H1 (cell line): ENCODE measurements at places on chromosomes 1 and 21.

- no peaks in the 10 kb centered on the region for H3K4me1 ChIP-seq
- no peak overlapping the region for H3K4me3 ChIP-seq
- no peak for DNase-seq
Observed at GRCh38 chr1:58727364-58727763, 27.5 kb upstream of the MYSM1 start.

- no peak for DNase-seq
- H3K27ac ChIP-seq: no peak overlapping the region
- no peak overlapping the region for H3K4me3 ChIP-seq
- peaks cover 24% of the 10 kb centered on the region for H3K36me3 ChIP-seq
- H3K4me1 ChIP-seq: peaks cover 6% of the 10 kb centered on the region
- no peaks in the 10 kb centered on the region for H3K27me3 ChIP-seq
Observed at GRCh38 chr1:53323316-53323715, 4.6 kb downstream of the LRP8 start.

GRCh38 chr1:205407970-205408369 lies 13.9 kb downstream of the LEMD1 start:
- DNase-seq: no peak
- no peak overlapping the region for H3K4me3 ChIP-seq
- H3K27ac ChIP-seq: no peak overlapping the region
- no peaks in the 10 kb centered on the region for H3K36me3 ChIP-seq
- H3K4me1 ChIP-seq: no peaks in the 10 kb centered on the region

- H3K4me3 ChIP-seq: no peak overlapping the region
- peaks cover 8% of the 10 kb centered on the region for H3K4me1 ChIP-seq
- no peak for DNase-seq
- H3K27me3 ChIP-seq: no peaks in the 10 kb centered on the region
Observed at GRCh38 chr1:84253891-84254290, 47.6 kb upstream of the SAMD13 start.

DNA sequence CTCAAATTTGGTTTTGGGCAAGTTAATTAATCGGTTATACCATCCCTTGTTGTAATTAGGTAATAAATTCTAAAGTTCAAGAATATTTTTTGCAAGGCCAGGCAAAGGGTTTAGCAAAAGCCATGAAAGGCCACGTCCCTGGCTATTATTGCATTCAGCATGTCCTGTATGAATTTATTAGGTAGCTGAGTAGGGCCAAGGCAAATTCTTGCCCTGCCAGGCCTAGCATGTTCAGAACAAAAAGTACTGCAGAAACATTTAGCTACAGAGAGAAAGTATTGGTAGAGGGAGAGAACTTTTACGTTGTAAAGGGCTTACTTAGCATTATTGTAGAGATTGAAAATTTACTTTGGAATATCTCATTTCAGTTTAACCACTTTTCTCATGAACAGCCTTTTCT lies 94.4 kb downstream of the PATJ start:
- no peaks in the 10 kb centered on the region for H3K4me1 ChIP-seq
- H3K27ac ChIP-seq: no peak overlapping the region
- H3K4me3 ChIP-seq: no peak overlapping the region
- no peak for DNase-seq

DNA sequence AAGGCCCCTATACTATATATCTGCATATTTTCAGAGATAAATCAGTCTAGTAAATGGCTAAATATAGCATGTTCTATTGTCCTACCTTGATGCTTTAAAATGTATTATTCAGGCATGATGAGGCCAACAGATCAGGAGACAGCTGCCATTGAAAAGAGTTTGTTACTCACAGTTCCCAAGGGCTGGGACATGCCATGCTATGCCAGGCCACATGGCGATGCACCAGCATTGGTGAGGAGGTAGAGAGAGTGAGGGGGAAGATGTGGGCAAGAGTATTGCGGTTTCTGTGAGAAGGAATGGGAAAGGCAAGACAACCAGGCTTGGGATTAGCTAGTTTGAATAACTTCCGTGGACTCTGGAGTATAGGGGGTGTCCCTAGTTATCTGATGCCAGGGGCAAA lies 316.5 kb downstream of the DISC1 start:
- no peak overlapping the region for H3K27ac ChIP-seq
- no peak overlapping the region for H3K4me3 ChIP-seq
- DNase-seq: no peak
- no peaks in the 10 kb centered on the region for H3K4me1 ChIP-seq
- no peaks in the 10 kb centered on the region for H3K36me3 ChIP-seq

GRCh38 chr1:203835476-203835875 lies 25.9 kb upstream of the SNRPE start:
- peaks cover 59% of the 10 kb centered on the region for H3K36me3 ChIP-seq
- H3K4me1 ChIP-seq: no peaks in the 10 kb centered on the region
- no peaks in the 10 kb centered on the region for H3K27me3 ChIP-seq
- H3K27ac ChIP-seq: no peak overlapping the region
- no peak for DNase-seq

DNA sequence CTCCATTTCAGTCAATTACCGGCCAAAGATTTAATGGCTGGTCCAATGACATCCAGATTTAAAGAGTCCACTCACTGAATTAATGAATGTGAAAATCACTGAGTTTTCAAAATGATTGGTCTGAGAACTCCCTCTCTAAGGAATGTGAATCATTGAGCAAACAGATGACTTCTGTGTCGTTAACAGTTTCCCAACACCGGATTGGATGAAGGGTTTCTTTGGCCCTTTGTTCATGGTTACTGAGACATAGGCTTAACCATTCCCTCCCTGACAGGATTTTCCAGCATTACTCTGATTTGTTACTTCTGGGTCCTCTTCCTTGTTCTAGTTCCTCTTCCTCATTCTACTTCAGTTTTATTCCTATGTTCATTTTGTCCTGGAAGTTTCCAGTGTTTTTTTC lies 1.5 kb upstream of the CLDN17 start:
- no peaks in the 10 kb centered on the region for H3K27me3 ChIP-seq
- DNase-seq: no peak

GRCh38 chr21:21606041-21606440 lies 607.8 kb downstream of the NCAM2 start:
- no peak overlapping the region for H3K27ac ChIP-seq
- no peaks in the 10 kb centered on the region for H3K27me3 ChIP-seq
- no peak for DNase-seq
- H3K4me3 ChIP-seq: no peak overlapping the region
- no peaks in the 10 kb centered on the region for H3K36me3 ChIP-seq
- no peaks in the 10 kb centered on the region for H3K4me1 ChIP-seq

DNA sequence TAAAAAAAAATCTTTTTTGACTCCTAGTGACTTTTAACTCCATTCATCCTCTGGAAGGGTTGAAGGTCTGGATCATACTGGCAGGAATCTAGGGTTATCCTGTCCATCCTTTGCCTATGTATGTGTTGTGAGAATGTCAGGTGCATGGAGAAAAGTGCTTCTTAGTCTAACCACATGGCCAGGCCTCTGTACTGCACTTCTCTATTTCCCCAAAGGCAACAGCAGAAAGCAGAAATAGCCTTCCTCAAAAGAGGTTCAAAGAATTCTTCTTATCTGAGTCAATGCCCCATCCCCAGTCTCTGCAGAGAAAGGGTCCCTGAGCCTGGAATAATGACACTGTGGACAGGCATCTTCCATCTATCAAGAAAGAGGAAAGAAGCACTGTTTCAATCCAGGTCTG lies 85.7 kb upstream of the CD34 start:
- H3K27me3 ChIP-seq: no peaks in the 10 kb centered on the region
- no peak for DNase-seq
- H3K27ac ChIP-seq: no peak overlapping the region

GRCh38 chr1:68225781-68226180 lies 6.5 kb downstream of the WLS start:
- H3K4me3 ChIP-seq: no peak overlapping the region
- H3K4me1 ChIP-seq: peaks cover 2% of the 10 kb centered on the region; the same call in 1 of the 2 replicates
- no peak overlapping the region for H3K27ac ChIP-seq
- DNase-seq: no peak
- no peaks in the 10 kb centered on the region for H3K36me3 ChIP-seq

GRCh38 chr1:242228991-242229390 lies 230.1 kb upstream of the MAP1LC3C start:
- H3K4me3 ChIP-seq: no peak overlapping the region
- no peak for DNase-seq
- peaks cover 2% of the 10 kb centered on the region; the same call in 1 of the 2 replicates for H3K4me1 ChIP-seq
- no peaks in the 10 kb centered on the region for H3K36me3 ChIP-seq
- H3K27me3 ChIP-seq: no peaks in the 10 kb centered on the region
- H3K27ac ChIP-seq: no peak overlapping the region

- no peaks in the 10 kb centered on the region for H3K4me1 ChIP-seq
- H3K4me3 ChIP-seq: no peak overlapping the region
- H3K27me3 ChIP-seq: no peaks in the 10 kb centered on the region
- DNase-seq: no peak
- H3K27ac ChIP-seq: no peak overlapping the region
Observed at GRCh38 chr1:86823386-86823785, 90.5 kb downstream of the SELENOF start.

DNA sequence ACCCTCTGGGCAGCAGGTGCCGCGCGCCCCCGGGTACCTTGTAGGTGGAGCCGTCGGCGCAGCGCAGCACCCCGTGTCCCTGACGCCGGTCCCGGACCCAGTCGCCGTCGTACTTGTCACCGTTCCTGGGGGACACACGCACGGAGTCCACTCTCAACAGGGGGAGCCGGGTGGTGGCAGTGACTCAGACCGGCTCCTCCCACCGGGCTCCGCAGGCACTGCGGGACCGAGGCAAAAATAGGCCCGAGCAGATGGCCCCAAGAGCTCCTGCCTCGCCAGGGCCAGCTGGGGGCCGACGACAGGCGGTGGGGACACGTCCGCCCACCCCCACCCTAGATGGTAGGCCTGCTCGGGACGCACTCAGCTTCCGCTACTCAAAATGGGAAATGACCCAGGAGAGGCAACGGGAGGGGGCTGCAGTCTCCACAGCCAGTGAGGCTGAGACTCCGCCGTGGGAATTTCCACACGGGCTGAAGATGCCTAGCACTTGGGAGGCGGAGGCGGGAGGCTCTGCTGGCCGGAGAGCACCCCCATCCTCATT lies 6.3 kb downstream of the MORN1 start:
- no peaks in the 10 kb centered on the region for H3K27me3 ChIP-seq
- H3K27ac ChIP-seq: no peak overlapping the region
- no peak overlapping the region for H3K4me3 ChIP-seq
- DNase-seq: no peak
- H3K36me3 ChIP-seq: no peaks in the 10 kb centered on the region
- peaks cover 2% of the 10 kb centered on the region for H3K4me1 ChIP-seq

DNA sequence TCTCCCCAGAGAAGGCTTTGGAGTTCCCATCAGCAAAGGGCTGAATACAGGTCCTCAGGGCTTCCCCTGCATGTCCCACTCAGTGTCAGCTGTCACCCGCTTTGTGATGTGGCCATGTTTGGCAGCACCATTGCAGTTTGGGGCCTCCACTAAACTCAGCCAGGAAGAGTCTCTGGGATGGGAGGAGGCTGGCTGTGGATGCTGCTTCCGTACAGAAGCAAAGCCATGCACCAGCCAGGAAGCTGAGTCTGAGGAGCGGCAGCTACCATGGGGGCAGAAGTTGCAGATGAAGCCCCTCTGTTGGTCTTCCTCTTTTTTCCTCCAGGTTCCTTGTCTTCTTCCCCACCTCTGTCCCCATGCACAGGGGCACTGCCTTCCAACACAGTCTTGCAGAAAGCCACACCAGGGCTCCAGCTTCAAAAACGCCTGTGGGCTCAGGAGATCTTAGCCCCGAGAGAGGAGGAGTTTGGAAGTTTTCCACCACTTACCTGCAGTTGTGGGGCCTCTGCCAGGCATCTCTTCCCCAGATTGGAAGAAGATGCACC lies 416.8 kb downstream of the NPHP4 start:
- H3K4me3 ChIP-seq: no peak overlapping the region
- peak; percentile 14 for DNase-seq
- H3K27me3 ChIP-seq: no peaks in the 10 kb centered on the region
- no peaks in the 10 kb centered on the region for H3K36me3 ChIP-seq

- H3K36me3 ChIP-seq: no peaks in the 10 kb centered on the region
- no peak for DNase-seq
- H3K27ac ChIP-seq: no peak overlapping the region
- no peaks in the 10 kb centered on the region for H3K27me3 ChIP-seq
- H3K4me3 ChIP-seq: no peak overlapping the region
- H3K4me1 ChIP-seq: 0 out of 2 replicates have a peak, but pooled peaks cover 2% of the 10 kb centered on the region
Observed at GRCh38 chr1:208272713-208273112, 28.5 kb upstream of the PLXNA2 start.

GRCh38 chr1:156368157-156368658 lies 803 bp upstream of the RHBG start:
- H3K4me3 ChIP-seq: no peak overlapping the region
- H3K4me1 ChIP-seq: peaks cover 2% of the 10 kb centered on the region; the same call in 1 of the 2 replicates
- DNase-seq: no peak
- no peak overlapping the region for H3K27ac ChIP-seq

GRCh38 chr1:66333466-66334199 lies 200.3 kb upstream of the SGIP1 start:
- peaks cover 25% of the 10 kb centered on the region for H3K4me1 ChIP-seq
- no peak overlapping the region for H3K27ac ChIP-seq
- DNase-seq: no peak
- no peaks in the 10 kb centered on the region for H3K36me3 ChIP-seq
- no peaks in the 10 kb centered on the region for H3K27me3 ChIP-seq

GRCh38 chr1:38489844-38490270 lies 369.7 kb downstream of the RRAGC start:
- H3K27ac ChIP-seq: no peak overlapping the region
- no peaks in the 10 kb centered on the region for H3K36me3 ChIP-seq
- H3K4me3 ChIP-seq: no peak overlapping the region
- H3K4me1 ChIP-seq: no peaks in the 10 kb centered on the region; the same call in 1 of the 2 replicates

DNA sequence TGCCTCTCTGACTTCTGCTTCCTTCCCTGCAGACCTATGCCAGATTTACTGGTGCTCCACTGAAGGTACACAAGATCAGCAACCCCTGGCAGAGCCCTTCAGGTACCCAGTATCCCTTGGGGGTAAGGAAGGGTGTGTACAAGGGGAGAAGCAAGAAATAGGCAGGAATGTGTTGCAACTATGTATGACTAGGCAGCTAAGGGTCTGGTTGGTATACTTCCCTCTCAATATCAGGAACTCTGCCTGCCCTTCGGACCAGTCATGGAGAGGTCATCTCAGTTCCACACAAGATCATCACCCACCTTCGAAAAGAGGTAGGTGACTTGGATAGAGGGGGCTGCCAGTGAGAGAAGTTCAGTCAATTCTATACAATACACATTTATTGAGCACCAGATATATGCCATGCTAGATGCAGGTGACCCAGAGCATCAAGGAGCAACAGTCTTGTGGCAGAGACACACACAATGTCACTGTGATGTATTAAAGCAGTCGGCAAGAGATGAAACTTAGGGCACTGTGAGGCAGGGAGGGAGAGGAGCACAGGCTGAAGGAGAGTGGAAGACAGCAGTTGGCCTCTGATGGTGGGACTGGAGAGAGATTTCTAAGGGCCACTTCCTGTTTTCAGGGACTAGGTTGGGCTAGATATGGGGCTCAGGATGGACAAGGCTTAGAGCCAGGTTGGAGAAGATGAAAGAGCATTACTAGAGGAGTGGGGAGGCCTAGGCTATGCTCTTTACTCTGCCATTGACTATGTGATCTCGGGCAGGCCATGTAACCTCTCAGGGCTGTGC lies 2.0 kb downstream of the MTX1 start:
- H3K4me3 ChIP-seq: no peak overlapping the region
- H3K4me1 ChIP-seq: peaks cover 3% of the 10 kb centered on the region
- no peaks in the 10 kb centered on the region; the same call in 1 of the 2 replicates for H3K27me3 ChIP-seq
- no peak for DNase-seq
- no peak overlapping the region for H3K27ac ChIP-seq
